Activated CD4-positive, alpha-beta T cell treated with anti-CD3 and anti-CD28 coated beads, Interleukin-2, amount 50 U/mL, for 4 hours (primary cell): ENCODE measurements at places on chromosomes 6 and 20.

GRCh38 chr20:50101281-50101680, 11.7 kb downstream of the UBE2V1 start:
- DNase-seq = no peak

GRCh38 chr6:39338397-39338796, 15.9 kb upstream of the KCNK16 start:
- no peak for DNase-seq

DNA sequence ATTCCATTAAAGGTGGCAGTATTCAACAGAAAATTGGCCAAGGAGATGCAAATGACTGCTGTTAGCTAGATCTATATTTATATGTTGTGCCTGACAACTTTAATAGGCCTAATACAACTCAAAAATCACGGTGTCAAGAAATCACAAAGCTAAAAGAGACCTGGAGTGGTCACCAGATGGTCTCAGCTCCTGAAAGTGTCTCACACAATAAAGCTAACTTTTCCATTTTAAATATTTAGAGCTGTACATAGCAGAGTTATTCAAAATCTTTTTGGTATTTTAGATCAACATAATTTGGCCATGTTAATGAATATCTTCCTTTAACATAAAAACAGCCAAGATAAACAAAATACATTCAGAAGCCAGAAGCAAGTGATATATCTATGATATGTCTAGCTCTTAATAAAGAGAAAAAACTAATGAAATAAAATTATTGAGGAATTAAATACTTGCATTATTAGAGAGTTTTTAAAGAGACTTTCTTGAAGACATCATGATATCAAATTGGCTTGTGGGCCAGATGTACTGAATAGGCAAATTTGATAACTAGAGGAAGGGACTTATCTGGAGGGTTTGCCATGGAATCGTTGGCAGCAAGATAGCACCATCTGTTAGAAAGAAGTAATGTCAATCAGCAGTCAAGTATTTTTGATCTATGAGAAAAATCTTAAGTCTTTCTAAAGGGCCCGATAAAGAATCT, 84.9 kb upstream of the SCAF8 start:
- DNase-seq = no peak

DNA sequence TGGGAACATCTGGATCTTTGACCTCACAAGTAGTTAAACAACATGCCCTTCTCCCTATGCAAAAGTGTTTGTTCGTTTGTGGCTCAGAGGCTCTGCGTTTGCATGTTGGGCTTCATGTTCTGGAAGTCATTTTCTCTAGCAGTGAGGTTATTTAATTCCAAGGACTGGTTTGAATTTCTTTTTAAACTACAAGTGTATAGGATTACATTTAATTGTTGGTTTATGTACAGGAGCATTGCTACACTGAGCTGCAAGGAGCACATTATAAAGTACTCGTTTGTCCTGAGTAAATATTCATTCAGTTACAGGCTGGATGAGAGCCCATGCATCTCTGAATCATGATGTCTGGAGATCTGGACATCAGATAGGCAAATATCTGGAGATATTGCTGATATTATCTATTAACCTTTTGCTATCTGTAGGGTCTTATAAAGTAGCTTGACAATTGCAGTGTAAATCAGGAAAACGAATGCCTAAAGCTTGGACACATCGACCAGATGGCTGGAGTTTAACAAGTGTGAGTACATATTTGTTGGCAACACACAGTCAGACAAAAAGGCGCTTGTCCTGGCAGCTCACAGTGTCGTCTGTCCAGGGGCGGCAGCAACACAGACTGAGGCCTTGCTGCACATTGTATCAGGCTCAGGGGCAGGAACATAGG, 84.6 kb downstream of the PDE7B start:
- no peak for DNase-seq

DNA sequence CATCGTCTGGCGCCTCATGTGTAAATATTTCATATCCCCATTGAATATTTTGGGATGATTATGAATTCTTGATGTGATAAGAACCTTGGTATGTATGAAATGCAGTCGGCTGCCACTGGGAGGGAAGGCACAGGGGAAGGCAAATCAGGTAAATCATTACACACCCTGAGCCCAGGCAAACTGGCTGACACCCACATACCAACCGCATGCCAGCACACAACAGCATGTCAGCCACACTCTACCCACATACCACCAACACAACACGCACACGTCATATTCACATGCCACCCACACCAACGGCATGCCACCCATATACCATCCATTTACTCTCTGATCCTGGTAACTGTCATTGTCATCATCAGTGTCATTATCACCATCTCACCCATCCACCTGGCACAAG, 28.3 kb upstream of the MDGA1 start:
- no peak for DNase-seq

GRCh38 chr6:24897186-24897585, 38.6 kb downstream of the RIPOR2 start:
- DNase-seq = no peak

DNA sequence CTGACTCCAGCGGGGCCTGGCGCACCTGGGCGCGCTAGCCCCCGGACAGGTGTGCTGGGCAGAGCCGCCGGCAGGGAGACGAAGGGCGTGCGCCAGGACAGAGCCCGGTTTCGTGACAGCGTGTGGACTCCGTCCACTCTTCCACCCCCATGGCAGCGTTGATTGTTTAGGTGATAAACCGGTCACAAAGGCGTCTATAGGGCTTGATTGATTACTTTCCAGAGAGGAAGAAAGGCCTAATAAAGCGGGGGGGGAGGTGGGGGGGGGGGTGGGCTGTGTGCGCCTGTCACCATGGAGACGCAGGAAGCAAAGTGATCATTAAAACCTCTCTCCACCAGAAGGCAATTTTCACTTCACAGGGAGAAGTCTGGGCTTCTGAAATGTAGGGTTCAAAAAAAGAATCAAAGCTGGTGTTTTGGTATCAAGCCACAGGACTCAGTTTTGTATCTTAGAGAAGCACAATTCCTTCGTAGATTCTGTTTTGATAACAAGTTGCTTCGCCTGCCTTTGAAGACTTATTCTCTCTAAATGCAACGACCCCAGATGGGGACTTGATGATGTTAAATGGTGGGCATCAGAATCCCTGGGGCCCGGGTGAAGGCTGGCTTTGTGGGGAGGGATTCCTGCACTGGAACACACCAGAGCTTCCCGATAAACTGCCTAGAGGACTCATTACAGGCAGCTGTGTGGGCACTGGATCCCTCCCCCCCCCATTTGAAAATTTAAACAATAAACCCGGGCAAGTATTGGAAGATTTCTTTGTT, 1.4 kb downstream of the PHACTR3 start:
- no peak for DNase-seq
